Muscle of leg (tissue), 16 donors: ENCODE measurements at places on chromosomes 2 and 18. TPM values are rescaled to one million over a fixed set of nuclear protein-coding genes. Genes with fewer than 3 reads are reported as not detected.

GRCh38 chr18:22634464-22634863 lies 216.7 kb upstream of the CTAGE1 start:
- H3K4me3 ChIP-seq: no peak overlapping the region
- H3K27me3 ChIP-seq: no peaks in the 10 kb centered on the region
- H3K36me3 ChIP-seq: no peaks in the 10 kb centered on the region
- H3K27ac ChIP-seq: no peak overlapping the region
- no peak for DNase-seq

DNA sequence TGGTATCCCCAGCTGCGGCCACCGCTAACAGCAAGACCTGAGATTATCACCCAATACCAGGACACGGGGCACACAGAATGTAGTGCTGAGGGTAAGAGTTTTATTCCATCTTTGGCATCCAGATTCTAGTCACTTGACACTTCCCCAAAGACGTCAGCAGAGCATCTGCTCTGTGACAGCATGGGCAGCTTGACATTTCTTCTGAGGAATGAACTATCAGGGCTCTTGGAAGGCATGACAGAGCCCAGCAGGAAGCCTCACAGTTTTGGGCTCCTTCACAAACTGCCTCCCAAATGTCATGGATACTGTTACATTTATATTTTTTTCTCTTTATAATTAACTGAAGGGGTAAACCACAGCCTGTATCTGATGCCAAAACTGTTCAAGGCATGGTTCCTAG lies 1010.7 kb downstream of the TDRD15 start:
- H3K27me3 ChIP-seq: no peaks in the 10 kb centered on the region
- no peaks in the 10 kb centered on the region for H3K36me3 ChIP-seq

Gene APCDD1
- 6.3 TPM for total RNA-seq

Gene ALPP
- 0.09 TPM for total RNA-seq

DNA sequence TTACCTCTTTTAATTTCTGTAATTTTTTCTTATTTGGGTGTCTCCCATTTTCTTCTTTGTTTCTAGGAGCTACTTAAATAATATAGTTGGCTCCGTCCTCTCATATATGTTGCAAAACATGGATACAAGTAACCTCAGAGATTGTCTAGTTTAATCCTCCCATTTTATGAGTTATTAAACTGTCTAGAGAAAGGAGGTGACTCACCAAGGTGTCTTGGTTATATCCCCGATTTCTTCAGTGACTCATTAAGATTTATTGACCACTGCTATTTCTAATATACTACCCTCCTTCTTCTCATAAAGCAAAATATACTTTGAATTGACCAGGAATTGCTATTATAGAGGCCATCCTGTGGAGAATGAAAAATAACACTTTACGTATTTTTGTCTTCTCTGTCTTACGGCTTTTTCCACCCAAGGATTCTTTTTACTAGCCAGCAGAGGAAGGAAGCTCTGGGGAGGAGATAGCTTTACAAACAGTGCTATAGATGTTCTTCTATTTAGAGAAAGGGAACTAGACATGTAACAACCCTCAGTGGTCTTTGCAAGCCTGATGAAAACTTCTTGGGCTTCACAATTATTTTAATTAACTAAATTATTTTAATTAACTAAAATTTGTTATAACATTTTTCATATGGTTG lies 300.4 kb upstream of the TNP1 start:
- H3K4me3 ChIP-seq: no peak overlapping the region
- peaks cover 7% of the 10 kb centered on the region for H3K27me3 ChIP-seq
- no peak overlapping the region for H3K27ac ChIP-seq
- DNase-seq: no peak

GRCh38 chr2:101364878-101365277 lies 22.4 kb downstream of the CREG2 start:
- DNase-seq: no peak
- H3K27me3 ChIP-seq: peaks cover 2% of the 10 kb centered on the region
- H3K27ac ChIP-seq: no peak overlapping the region
- no peaks in the 10 kb centered on the region for H3K4me1 ChIP-seq
- H3K36me3 ChIP-seq: no peaks in the 10 kb centered on the region

Gene DNAJC5G
- not detected for total RNA-seq

DNA sequence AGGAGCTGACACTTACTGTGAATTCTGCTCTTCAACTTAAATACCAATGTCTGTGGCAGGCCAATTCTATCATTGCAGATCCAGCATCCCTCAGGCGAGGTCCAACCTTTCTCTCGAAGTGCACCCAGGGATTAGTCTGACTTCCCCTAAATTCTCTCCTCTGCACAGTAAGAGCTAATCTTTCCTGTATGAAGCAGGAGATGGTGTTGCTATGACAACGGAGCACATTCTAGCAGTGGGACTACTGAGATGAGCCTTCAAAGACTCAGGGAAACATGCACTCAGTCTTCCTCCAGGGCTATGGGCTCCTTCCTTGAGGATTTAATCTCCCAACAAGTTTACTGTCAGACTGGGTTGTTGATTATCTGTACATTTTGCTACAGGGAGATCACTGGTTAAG lies 176.3 kb downstream of the NOL4 start:
- DNase-seq: peak; percentile 3
- no peaks in the 10 kb centered on the region for H3K4me1 ChIP-seq
- no peak overlapping the region for H3K27ac ChIP-seq
- H3K36me3 ChIP-seq: no peaks in the 10 kb centered on the region

Gene ZNF396
- 1.3 TPM for total RNA-seq

Gene LOXL3
- 6.1 TPM for total RNA-seq

Gene MAL
- total RNA-seq: 2.4 TPM

DNA sequence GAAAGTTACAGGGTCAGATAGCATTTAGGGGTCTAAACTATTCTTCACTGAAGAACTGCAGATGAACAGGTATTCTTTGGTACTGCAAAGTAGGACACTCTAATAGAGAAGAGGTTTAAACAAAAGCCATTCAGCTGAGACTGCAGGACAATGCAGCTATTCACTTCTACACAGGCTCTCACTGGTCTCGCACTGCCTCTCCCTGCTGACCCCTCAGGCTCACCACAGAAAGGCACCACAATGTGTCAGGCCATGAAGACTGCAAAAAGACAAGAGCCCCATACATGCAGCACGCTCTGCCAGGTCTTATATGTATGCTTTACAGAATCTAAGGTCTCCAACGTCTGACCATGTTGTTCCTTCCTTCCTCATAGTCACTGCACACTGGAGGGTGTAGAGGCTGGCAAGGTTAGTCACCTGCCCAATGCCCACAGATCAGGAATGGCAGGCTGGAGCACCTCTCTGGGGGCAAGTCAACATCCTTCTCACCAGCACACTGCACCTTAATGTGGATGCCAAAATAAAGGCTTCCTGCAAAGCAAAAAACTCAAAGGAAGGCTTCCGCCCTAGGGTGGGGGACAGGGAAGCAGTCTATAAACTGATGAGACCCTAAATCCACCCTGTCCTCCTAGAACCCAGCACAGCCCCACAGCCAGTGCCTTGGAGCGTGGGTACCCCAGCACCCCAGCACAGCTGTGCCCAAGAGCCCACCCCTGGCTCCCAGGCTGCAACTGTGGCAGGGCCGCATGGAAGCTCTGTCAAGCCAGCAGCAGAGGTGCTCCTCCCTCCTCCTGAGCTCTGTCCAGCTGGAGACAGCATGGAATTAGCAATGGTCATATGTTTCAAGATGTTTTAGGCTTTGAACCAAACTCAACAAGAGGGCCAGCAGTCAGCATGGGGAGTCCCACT lies 10.7 kb upstream of the RNU4ATAC start:
- H3K4me1 ChIP-seq: peaks cover 13% of the 10 kb centered on the region
- H3K27ac ChIP-seq: no peak overlapping the region
- peak; percentile 41 for DNase-seq
- no peaks in the 10 kb centered on the region for H3K27me3 ChIP-seq
- peaks cover 64% of the 10 kb centered on the region for H3K36me3 ChIP-seq
- no peak overlapping the region for H3K4me3 ChIP-seq
